ENCODE measurements at places on chromosomes 5 and 9.

GRCh38 chr9:27206041-27206440 is 90.9 kb downstream of the EQTN start:
- no peak for DNase-seq

DNA sequence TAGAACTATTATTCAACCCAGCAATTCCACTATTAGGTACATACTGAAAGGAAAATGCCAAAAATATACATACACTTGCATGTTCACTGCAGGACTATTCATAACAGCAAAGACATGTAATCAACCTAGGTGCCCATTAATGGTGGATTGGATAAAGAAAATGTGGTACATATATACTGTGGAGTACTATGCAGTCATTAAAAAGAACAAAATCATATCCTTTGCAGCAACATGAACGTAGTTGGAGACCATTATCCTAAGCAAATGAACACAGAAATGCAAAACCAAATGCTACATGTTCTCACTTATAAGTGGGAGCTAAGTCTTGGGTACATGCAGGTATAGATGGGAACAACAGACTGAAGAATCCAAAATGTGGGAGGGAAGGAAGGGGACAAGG is 67.7 kb downstream of the ELOVL7 start:
- DNase-seq, result no peak

GRCh38 chr5:60340965-60341471 is 358.9 kb downstream of the DEPDC1B start:
- no peak for DNase-seq

DNA sequence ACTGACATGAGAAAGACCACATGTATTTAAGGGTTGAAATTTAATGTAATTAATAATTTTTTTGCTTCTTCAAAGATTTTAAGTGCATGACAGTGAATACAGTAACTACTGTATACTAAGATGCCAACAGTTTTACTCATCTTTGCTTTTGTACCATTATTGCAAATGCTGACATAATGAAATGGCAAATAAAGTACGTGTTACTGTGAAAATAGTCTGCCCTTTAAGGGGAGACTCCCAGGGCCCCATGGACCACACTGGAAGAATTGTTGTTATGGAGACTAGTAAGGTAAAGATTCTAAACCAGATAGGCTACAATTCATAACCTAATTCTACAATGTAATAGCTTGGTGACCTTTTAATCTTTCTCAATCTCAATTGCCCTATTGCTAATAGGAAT is 84.7 kb downstream of the NR3C1 start:
- no peak for DNase-seq

- DNase-seq, result no peak
Observed at GRCh38 chr5:73365301-73365853, 83.2 kb downstream of the FOXD1 start.

- DNase-seq, result no peak
Observed at GRCh38 chr5:16585041-16585667, 31.6 kb downstream of the RETREG1 start.

DNA sequence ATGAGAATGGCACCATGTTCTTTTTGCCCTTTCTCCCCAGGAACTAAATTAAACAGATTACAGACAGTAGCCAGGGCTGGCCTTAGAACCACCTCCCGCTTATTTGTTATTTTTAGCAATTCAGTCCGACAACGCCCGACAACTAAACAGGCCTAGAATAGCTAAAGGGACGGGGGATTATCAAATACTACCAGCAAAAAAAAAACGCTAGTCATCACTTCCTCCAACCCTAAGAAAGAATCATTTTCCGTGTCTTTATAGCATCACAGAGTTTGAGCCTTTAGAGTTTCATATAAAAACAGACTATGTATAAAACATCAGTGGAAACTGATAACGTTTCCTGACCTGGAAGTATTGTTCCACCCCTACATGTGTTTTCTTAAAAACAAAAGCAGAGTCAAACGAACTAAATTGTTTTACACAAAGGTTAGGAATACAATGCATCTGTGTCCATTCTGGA is 35.3 kb downstream of the PFDN1 start:
- no peak for DNase-seq

DNA sequence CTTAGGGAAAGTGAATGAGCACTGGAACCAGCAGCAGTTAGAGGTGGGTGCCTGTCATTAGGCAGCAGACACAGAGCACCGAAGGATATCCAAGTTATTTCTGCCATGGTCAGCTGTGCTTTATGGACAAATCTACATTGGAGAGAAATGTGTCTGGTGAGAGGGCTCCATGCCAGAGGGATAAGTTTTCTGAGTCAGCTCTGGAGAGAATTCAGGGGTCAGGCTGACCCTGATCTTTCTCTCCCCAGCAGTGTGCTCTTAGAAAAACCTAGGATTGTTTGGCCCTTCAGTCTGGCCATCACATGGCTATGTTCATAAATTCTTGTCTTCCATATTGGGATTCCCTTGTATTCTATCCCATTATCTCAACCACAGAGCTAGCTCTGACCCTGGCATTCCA is 8.9 kb upstream of the IL17B start:
- DNase-seq, result no peak

DNA sequence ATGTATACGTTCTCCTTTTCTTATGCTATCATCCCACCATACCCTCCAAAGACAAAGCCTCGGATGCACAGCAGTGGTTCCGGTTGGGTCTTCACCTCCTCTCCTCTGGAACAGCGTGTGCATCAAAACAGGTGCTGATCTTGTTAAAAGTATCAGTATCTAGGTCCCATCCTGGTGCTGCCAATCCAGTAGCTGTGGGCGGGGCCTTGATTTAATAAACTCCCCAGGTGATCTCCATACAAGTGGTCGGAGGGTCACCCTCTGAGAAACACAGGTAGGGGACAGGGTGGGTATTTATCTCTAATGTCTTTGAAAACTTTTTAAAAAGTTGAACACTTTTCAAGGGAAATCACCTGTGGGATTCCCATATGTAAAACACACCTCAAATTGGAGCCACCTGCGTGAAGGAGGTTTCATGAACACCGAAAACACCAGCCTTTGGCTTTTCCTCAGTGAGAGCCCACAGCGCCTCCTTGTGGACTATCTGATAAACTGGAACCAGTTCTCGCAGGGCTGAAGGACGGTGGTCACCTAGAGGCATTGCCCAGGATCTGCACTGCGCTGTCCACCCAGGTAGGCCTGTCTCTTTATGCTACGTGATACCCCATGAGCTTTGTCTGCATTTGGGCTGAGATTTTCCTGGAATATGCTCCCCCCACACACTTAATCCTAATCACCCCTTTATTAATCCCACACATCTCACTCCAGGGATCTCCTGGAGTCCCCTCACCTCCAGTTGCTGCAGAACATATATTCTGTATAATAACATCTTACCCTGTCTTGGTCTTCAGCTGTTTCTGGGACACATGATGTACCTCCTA is 80.5 kb upstream of the EPB41L4B start:
- no peak for DNase-seq

DNA sequence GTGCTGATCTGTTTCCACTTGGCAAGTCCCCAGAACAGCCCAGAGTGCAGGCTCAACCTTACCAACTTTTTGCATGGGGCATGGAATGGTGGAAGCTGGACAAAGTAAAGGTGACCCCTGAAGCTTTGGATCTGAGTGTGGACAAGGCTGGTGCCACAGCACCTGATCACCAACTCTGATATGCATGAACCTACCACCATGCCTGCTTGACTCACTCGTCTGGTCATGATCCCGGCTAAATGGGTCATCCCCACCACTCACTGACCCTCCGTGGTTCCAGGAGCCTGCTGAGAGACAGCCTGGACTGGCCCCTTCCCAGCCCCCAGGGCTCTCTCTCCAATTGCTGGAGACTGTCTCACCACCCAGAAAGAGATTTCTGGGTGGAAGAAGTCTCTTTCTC is 14.4 kb upstream of the SLC22A4 start:
- DNase-seq, result no peak

DNA sequence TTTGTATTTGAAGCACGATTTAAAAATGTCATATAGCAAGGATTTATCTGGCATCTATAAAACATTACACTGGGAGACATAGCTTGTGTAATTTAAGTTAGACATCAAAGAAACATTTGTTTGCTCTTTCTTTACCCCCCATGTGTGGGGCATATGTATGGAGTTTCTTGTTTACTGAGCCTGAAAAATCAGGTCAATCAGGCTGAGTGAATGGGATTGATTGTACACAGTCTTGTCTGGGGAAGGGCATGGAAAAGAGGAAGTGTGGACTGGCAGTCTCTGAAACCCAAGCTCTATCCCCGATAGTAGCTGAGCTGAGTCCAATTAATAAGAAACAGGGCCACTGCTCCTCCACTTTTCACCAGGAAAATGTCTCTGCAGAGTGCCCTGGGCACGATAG is 49.4 kb downstream of the SLC46A2 start:
- no peak for DNase-seq

GRCh38 chr5:116654925-116655324 is 80.3 kb upstream of the SEMA6A start:
- DNase-seq, result no peak
